Cortex of kidney (tissue), 1 donor: ENCODE measurements at places on chromosomes 5 and 9.

DNA sequence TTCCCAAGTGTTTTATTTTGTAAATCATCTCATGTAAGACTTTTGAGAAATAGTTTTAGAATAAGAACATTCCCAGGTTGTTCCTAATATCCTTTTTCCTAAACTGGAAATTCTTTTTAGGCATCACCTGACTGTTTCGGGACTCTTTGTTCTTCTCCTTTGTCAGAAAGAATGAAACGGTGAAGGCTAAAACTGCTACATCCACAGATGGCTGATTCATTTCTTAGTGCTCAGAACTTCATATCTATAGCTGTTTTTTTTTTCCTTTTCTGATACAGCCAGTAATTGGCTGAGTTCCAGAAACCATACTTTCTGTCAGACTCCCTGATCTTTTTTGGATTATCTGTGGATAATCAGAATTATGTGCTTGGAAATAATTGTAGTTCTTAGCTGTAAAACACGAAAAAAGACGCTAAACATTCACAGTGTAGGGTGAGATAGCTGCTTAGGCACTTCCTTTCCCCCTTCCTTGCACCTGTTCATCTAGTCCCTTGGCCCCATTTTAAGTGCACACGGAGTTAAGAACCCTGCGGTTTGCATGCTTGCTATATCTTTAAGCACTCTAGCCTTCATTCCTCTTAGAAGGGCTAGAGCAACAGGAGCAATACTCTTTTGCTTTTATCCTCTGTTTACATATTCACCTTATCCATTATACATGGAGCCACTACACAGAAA, 283.9 kb downstream of the PJA2 start:
- DNase-seq: no peak

- DNase-seq: no peak
Measured at GRCh38 chr5:579211-579610, 32.9 kb upstream of the CEP72 start.

GRCh38 chr9:13395156-13395555, 115.7 kb upstream of the MPDZ start:
- no peak for DNase-seq

- DNase-seq: no peak
Measured at GRCh38 chr5:155019601-155020226, 6.2 kb downstream of the KIF4B start.

DNA sequence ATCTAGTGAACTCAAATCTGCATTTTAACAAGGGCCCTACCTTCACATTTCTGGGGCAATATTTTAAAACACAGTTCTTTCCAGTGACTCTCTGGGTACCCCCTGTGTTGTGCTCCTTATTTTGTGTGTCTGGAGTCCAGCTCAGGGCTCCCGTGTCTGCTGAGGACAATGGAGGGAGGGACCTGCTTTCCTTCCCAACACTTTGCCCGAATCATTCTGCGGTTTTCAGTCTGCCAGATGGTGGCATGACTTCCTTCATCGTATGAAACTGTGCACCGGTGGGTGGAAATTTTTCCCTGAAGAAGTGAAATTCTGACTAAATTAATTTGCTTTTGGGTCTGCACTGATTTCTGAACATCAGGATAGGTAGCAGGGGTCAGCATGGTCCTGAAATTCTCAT, 153.6 kb upstream of the CD180 start:
- DNase-seq: no peak

GRCh38 chr9:131045300-131046092, 36.5 kb downstream of the LAMC3 start:
- no peak for DNase-seq

- DNase-seq: no peak
Measured at GRCh38 chr5:92800365-92800764, 780.7 kb downstream of the NR2F1-AS1 start.

- no peak for DNase-seq
Measured at GRCh38 chr5:145772466-145772865, 62.7 kb downstream of the PRELID2 start.

- DNase-seq: no peak
Measured at GRCh38 chr5:31771500-31771899, 132.6 kb downstream of the PDZD2 start.

DNA sequence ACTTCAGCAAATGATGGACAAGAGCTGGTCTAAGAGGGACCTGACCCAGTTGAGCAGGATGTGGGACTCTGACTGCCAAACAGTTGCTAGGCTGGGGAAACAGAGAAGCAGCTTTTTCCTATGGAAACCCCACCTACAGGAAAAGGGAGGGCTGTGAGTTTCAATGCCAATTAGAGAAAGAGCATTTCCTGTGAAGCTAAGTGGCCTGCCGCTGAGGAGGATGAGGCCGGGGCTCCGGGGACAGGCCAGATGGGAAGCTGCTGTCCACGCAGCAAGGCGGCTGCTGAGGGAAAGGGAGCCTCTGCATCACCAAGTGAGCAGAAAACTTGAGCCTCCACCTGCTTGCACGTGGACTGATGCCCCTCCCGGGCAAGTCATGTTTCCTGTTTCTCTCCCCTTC, at the start of gene PCDH12:
TSS of gene PCDH12 (minus strand) at position 90 of the 400 bp plus-strand sequence. CDS start 351 bp downstream, outside the sequence.
- DNase-seq: no peak

DNA sequence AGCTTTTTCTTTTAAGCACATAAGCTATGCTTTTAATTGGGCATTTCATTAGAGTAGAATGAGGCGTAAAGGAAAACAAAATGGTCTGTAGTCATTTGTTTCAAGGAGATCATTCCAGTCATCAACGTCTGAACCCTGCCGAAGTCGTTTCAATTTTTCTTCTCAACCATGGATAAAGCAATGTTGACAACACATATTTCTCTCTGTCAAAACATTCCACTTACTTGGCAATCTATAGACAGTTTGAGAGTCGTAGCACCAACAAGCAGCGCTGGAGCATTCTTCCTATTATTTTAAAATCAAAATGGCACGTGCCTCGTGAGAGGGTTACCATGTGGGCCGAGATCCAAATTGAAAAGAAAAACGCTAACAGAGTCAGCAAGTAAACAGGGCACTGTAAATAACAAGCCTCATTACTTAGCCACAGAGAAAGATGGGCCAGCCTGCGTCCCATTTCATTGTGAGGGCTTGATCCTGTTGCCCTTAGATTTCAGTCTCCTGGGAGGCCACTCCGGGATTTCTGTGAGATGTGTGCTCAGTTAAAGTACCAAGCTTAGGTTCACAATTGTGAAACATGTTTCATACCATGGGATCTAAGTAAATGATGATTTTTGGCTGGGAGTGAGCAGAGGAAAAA, 422.9 kb downstream of the DTWD2 start:
- DNase-seq: no peak

DNA sequence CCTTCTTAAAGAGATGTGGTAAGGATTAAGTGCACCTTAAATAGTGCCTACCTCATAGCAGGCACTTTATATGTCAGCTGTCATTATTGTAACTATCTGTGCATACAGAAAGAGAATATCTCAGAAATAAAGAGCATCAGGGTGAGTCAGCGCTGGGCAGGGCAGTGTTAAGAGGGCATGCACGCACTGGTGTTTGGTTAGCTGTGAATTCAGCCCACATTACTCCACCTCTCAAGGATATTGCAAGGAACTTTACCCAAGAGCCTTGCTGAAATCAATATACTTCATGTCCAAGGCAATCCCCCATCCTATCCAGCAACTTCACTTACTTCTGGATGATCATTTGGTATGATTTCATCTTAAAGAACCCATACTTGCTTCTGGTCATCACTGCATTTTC, 300.9 kb downstream of the NTRK2 start:
- DNase-seq: no peak

DNA sequence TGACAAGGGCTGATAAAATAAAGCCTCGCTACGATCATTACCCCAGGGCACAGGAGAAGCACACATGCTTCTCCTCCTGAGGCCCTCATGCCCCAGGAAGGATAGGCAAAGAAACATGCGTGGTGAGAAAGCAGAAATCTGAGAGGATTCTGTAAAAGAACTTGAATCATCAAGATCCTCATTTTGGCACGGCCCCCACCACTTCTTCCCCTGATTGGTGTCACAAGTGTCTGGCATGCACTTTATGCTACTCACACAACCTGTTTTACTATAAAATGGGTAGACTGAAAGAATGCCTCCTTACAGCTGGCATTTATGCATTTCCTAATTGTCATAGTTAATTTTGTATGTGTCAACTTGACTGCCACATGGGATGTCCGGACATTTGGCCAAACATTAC, 32.1 kb downstream of the PCA3 start:
- no peak for DNase-seq

- no peak for DNase-seq
Measured at GRCh38 chr9:104633976-104634520, 16.0 kb upstream of the OR13C9 start.

- DNase-seq: no peak
Measured at GRCh38 chr5:72206160-72206559, 98.9 kb downstream of the MAP1B start.

GRCh38 chr9:129094387-129095169, 13.7 kb downstream of the DOLPP1 start:
- DNase-seq: no peak

DNA sequence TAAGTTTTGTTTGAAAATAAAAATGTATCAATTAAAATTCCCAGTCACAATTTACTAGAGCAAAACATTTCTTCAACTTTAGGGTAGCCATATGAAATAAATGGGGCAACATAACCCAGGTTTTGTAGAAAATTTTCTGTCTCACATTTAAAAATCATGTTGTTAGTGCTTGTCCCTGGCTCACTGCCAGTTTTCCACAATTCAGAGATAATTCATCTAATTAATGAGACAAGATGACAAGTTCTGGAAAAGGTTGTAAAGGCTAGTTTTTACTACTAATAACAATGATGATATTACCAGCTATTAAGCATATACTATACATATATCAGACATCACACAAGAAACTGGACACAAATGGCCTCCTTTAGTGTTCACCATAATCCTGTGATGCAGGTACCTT, 45.9 kb downstream of the MEGF9 start:
- no peak for DNase-seq

GRCh38 chr5:133930061-133930812, 38.2 kb downstream of the C5orf15 start:
- DNase-seq: no peak

DNA sequence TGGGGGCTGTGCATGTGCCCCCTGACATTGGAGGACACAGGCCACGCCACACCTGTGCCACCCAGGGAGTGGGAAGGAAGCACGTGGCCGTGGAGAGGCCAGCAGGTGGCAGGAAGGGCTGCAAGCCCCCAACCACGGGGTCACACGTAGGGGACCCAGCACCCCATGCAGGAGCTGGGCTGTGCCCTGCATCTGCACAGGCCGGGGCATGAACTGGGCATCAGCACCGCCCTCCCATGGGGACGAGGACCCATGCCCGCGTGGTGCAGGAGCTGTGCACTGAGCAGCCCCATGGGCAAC, 13.8 kb upstream of the CLPTM1L start:
- no peak for DNase-seq

- DNase-seq: no peak
Measured at GRCh38 chr9:108277216-108277615, 578.6 kb downstream of the ACTL7B start.

GRCh38 chr5:5711112-5711511, 288.6 kb downstream of the ICE1 start:
- DNase-seq: no peak

DNA sequence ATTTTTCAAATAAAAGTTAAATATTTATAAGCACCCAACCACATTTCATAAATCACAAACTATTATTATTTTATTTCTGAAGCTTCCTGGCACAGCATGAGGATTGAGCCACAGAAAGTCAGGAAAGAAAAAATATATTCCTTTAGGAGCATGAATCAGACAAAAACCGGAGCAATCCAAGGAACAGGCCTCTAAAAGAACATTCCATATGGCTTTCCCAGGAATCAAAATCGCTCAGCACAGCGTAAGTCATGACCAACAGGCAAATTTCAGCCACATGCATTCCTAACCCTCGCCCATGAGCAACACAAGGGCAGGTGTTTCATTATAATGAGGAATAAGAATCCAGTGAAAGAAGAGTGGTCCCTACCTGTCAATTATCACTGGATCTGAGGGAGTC, 26.7 kb downstream of the EBF1 start:
- DNase-seq: no peak

GRCh38 chr5:115321309-115321708, 24.9 kb upstream of the CCDC112 start:
- no peak for DNase-seq

GRCh38 chr5:111585291-111585690, 73.0 kb upstream of the STARD4 start:
- no peak for DNase-seq

DNA sequence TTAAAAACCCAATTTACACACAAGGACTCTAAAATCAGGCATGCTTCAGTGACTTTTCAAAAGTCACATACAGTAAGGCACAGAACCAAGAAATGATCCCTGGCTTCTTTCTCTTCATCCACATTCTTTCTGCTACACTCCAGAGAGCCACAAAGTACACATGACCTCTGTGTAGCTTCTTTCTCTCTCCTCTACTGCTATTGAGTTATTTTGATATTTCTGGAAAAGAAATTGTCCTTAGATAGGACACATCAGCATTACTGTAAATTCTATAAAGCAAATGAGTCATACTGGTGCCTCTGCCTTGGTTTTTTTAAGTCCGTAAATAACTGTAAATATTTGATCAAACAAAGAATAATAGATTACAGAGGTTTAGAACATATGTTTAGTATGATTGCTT, 96.3 kb downstream of the KIAA0825 start:
- no peak for DNase-seq

DNA sequence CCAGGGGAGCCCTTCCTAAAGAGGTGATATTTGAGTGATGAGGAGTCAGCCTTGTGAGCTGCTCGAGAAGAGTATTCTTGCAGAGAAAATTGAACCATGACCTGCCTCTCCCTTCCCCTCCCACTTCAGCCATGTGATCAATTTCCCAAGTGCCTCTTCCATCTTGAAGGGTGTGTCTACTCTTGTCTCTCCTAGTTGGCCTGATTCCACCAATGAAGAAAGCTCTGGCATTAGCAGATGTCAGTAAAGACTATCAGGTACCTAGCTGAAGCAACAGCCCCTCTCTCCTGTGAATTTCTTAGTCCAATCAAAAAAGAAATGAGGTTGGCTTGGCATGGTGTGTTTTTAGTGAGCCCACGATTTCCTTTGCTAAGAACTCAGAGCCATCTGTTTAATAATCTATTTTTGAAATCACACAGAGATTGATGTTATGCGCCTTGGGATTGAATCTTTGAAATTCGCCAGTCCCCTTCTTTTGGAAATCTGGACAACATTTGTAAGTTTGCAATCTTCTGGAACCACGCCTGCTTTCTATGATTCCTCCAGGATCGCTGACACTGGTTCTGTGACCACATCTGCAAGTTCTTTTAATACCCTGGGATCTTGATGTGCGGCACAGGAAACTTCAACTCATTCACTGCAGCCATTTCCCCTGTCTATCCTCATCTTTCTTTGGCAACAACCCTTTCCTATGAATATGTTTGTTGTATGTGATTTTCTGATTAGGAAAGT, 404.6 kb downstream of the DMRT2 start:
- DNase-seq: no peak

GRCh38 chr5:154557548-154557947, 79.5 kb upstream of the HAND1 start:
- DNase-seq: no peak

- DNase-seq: no peak
Measured at GRCh38 chr9:114697951-114698351, 16.0 kb upstream of the TEX48 start.
